ENCODE measurements at places on chromosomes 2 and 18.

- peak; percentile 74 for DNase-seq
Measured at GRCh38 chr18:77132369-77133050, at the start of gene MBP. Gene MBP (minus strand): TSS chr18:77132783. CDS start chr18:77105261, 27,522 bp downstream.

DNA sequence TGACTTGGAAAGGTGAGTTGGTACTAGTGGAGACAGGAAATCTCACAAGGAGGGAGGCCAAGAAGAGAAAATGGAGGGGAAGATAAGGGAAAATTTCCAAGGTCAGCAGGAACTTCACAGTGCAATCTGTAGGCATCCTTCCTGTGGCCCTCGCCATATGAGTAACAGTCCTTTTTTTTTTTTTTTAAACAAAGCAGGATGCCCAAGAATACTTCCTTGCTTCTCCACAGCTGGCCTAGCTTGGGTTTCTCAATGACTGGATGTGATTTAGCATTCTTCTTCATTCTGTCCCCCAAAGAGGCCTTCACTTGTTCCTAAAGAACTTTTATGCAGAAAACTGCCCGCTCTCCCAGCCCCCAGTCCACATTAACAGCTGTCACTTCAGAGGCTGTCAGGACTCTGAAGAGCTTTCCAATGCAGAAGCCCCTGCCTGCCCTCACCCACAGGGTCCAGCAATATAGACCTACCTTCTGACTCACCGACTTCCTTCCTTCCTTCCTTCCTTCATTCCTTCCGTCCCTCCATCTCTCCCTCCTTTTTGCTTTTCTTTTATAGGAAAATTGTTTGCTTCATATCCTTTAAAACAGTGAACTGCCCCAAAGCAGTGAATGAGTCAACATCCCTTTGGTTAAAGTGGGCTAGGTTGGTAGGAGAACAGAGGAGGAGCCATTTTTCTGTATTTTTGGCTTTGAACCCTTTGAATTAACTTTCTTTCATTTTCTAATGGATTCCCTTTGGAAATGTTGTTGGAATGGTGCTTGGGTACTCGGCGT is 172.0 kb downstream of the MGAT5 start:
- DNase-seq, result no peak

DNA sequence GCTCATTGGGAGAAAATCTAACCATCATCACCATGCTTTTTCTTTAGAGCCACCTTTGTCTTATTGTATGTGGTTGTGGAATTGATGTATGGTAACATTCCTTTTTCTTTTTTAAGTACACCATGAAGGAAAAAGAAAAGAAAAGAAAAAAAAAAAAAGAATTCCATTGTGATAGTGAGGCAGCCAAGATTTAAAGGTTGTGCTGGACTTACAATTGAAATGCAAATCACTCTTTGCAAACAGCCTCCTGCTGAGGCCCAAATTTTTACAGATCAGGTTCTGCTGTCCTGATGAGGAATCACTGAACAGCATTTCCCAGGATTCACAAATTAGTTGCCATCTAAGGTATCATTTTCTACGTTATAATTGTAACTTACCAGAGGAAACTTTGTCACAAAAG is 1101.0 kb upstream of the FANCL start:
- no peak for DNase-seq

DNA sequence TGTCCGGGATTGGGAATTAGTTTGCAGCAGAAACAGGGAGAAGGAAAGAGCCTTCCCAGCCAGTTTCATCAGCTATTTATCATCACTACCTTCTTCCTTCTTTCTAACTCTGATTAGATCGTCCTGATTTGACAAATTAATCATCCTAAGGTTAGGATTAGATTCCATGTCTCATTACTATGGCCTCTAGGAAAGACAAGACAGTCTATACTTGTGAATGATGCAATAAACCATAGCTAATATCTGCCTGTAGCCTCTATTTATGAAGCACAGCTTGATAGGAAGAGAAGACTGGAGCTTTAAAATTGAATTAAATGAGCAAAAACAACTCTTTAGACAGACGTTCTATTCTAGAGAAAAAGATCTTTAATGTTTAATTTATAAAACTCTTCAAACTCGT is 25.2 kb upstream of the FRZB start:
- DNase-seq, result no peak

GRCh38 chr2:186822323-186822722 is 26.6 kb downstream of the ZSWIM2 start:
- DNase-seq, result no peak

GRCh38 chr2:226694149-226694548 is 105.5 kb downstream of the IRS1 start:
- DNase-seq, result no peak

- no peak for DNase-seq
Measured at GRCh38 chr18:46408334-46408987, 248.6 kb downstream of the LOXHD1 start.

DNA sequence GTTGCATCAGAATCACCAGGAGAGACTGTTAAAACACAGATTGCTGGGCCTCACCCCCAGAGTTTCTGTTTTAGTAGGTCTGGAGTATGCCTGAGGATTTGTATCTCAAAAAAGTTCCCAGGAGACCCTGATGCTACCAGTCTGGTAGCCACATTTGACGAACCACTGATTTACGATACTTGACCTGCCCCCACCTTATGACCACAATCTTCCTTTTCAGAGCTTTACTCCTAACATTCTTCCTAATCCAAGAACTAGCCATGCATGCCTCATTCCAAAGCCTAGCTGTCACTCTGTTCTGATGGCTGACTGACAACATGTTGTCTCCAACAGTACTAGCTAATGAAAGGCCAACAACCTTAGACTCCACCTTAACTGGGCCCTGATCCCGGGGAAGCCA is 191.4 kb downstream of the MBD2 start:
- no peak for DNase-seq

DNA sequence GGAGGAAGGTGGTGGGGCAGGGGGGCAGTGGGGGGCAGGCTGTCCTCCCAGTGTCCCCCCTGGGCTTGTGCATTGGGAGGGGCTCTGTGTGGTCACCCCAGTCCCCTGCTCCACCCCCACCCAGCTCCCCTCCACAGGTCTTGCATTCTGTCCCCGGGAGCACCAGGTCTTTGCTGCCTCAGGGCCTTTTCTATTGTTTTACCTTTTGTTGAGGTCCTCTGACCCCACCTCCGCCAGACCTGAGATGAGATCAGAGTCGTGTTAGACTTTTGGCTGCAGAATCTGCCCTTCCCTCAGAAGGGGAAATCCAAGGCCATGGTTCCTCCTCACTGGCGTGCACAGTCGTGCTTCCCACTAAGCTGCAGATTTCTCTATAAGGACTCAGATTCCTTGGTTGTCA is 20.8 kb downstream of the ATG4B start:
- no peak for DNase-seq

DNA sequence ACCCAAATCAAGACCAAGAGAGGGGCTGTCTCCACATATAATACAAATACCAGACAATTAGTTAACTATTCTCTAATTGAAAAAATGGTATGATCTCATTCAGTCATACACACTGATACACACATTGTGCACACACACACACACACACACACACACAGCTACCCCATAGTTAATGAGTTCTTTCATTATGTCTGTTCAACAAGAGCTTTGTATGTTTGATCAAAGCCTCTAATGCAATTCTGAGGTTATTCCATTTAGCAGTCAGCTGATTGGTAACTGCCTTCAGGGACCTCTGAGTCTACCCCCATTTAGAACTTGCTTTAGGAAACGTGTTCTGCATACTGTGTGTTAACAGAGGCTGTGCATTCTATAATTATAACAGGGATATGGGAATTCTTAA is 741.4 kb upstream of the LRRTM4 start:
- no peak for DNase-seq

- no peak for DNase-seq
Measured at GRCh38 chr2:177998006-177998405, 74.6 kb downstream of the PDE11A start.

DNA sequence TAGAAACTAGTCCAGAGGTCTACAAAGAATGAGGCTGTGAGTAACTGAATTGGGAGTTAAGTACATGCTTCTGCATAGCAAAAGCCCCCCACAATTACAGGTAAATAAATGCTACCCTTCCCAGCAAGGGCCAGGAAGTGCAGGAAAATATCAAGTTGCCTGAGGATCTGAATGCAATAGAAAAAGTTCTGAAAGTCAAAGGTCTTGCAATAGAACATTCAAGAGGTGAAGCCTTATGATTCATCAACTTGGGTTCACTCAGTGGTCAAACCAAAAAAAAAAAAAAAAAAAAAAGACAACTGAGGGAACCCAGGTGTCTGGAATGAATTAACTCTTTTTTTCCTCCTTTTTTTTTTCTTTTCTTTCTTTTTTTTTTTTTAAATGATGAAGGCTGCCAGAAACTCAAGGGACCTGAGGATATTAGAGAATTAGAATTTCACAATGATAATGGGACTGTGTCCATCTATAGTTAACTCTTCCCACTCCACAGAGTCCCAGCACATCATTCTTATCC is 42.9 kb upstream of the RFX8 start:
- DNase-seq, result no peak

DNA sequence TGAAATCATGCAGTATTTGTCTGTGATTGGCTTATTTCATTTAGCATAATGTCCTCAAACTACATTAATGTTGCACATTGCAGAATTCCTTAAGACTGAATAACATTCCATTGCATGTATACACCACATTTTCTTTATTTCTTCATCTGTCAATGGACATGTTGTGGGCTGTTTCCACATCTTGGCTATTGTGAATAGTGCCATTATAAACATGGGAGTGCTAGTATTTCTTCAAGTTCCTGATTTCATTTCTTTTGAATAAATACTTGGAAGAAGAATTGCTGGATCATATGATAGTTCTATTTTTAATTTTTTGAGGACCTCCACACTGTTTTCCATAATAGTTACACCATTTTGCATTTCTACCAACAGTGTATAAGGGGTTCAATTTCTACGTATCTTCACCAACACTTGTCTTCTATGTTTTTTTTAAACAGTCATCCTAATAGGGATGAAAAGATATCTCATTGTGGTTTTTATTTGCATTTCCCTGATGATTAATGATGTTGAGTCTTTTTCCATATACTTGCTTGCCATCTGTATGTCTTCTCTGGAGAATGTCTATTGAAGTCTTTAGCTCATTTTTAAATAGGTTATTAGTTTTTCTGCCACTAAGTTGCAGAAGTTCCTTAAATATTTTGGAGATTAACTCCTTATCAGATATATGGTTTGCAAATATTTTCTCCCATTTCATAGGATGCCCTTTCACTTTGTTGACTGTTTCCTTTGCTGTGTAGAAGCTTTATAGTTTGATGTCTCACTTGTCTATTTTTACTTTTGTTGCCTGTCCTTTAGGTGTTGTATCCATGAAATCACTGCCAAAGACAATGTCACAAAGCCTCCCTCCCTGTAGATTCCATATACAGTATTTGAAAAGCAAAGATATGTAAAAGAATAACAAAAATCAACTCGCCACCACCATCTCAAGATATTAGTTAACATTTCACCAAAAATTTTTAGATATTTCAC is 14.6 kb downstream of the FBXO11 start:
- no peak for DNase-seq

DNA sequence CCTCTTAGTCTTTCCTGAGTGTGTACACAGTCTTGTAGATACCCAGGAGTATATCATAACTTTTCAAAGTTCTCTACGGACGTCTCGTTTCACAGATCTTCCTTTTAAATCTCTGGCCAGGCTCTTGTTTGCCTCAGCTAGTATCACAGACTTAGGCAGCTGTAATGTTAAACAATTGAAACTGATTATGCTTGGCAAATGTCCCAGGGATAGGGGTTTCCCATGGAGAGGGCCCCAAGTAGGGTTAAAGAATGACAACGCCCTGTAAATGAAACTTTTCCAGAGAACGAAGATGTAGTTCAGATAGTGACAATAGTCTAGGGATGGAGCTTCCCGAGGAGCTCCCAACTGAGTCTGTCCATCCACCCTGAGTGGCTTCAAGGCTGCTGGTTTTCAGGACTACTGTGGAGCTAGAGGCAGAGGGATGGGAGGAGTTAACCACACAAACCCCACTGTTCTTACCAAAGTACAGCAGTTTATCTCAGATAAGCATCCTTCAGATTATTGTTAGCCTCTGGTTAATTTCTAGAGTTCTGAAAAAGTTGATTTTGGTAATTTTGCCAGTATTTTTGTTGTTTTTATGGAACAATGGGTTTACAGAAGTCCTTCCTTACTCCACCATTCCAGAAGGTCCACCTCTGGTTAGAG is 9.1 kb downstream of the NEURL3 start:
- no peak for DNase-seq

GRCh38 chr2:9380702-9381628 is 42.4 kb downstream of the ITGB1BP1 start:
- DNase-seq, result no peak

DNA sequence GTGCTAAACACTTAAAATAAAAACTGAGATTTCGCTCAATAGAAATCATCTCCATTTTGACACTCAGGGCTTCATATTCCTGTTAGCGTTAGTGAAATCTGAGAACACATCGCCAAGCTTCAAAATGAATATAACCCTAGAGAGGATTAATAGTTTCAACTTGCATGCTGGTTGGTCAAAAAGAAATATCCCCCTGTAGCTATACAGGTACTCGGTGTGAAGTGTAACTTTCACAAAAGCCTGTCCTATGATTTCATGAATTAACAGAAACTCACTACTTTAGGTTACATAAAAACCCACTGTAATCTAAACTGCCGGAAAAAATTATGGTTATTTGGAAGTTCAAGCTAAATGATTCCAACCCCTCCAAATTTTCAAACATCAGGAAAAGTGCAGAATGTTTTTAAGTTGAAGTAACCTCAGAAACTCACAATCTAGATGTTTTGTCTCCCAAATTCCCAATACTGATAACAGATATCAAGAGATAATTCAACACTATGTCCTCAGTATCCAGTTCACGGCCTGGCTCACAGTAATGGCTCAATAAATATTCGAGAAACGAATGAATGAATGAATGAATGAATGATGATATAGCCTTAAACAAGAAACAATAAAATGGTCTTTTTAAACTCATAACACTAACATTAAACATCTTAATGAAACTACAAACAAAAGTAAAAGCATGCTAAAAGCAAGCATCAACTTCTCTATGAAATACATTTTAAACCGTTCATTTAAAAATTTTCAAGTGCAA is 2.5 kb downstream of the TLK1 start:
- DNase-seq, result no peak

GRCh38 chr2:118056165-118056534 is 32.1 kb upstream of the INSIG2 start:
- DNase-seq, result no peak

GRCh38 chr2:31107591-31108300 is 30.5 kb downstream of the GALNT14 start:
- no peak for DNase-seq

GRCh38 chr18:3649633-3650426 is 199.9 kb downstream of the TGIF1 start:
- DNase-seq, result no peak

- peak; percentile 11 for DNase-seq
Measured at GRCh38 chr2:218010140-218010983, 7.6 kb upstream of the TNS1 start.

- no peak for DNase-seq
Measured at GRCh38 chr2:111711270-111711669, 172.7 kb downstream of the ANAPC1 start.

- DNase-seq, result no peak
Measured at GRCh38 chr2:181632733-181633401, 24.0 kb downstream of the CERKL start.

- no peak for DNase-seq
Measured at GRCh38 chr2:121722479-121722878, 14.2 kb downstream of the NIFK start.

- no peak for DNase-seq
Measured at GRCh38 chr2:74029714-74030397, 45.1 kb downstream of the TET3 start.
